ELF-1 (cell line): ENCODE measurements at places on chromosomes 11 and 22.

DNA sequence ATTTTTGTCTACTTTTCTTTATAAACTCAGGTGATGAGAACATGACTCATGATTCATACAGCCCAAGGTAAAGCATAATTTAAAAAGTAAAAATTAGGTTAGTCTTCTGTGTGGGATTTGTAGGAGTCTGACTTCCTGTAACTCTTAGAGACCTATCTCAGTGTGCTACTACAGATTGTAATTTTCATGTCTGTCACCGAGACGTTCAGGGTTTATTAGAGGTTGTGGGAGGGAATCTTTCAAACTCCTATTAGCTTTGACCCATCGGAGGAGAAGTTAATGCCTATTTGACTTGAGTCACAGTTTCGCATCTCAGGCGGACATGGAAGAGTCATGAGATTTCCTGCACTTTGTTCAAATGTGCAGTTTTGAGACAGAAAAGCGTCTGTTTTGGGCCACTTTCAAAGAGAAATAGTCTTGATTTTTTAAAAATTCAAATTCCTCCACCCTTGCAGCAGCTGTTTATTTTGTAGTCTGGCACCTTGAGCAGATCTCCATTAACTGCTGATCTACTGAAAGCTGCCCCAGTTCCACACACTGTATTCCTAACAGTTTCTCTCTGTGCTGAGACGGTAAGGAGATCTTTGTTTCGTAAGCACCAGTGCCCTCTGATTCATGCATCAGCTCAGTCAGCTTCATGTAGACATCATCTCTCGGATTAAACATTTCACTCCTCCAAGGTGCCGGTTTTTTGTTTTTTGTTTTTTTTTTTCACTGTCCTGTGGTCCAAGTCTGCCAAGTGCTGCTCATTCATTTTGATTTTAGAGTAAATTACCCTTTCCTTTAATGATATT is 24.3 kb downstream of the ALKBH3 start:
- no peak for DNase-seq

DNA sequence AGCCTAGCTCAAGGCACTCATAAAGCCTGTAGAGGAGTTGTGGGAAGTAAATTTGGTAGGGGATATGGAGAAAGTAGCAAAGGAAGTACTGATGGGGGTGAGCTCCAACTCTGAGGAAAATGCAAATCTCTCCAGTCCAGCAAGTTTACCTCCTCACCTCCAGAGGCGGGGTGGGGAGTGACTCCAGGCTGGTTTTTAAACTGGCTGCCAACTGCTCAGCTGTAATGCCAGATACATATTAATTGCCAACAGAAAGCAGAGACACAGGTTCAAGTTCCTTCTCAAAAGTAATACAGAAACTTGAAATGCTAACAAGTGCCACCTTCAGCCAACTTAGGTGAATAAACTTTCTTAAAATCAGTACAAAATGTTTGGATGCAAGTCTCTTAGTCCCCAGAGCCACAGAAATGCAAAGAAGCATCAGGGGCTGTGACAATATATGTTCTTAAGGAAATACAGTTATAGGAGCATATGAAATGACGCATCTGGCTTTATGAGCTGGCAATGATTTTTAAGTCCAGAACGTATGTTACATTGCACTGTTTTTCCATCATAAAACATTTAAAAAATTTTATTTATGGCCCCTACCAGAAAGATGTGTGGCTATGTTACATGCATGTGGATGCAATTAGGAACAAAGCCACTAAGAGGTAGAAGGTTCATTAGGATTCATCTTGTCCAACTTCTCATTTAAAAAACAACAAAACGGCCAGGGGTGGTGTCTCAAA is 436.4 kb upstream of the CCDC90B start:
- no peak for DNase-seq

- peak; percentile 83 for DNase-seq
Measured at GRCh38 chr11:57345555-57346211, 7.5 kb downstream of the P2RX3 start.

- DNase-seq = peak; percentile 99
Measured at GRCh38 chr11:62909107-62909894, 11.9 kb downstream of the CHRM1 start.

DNA sequence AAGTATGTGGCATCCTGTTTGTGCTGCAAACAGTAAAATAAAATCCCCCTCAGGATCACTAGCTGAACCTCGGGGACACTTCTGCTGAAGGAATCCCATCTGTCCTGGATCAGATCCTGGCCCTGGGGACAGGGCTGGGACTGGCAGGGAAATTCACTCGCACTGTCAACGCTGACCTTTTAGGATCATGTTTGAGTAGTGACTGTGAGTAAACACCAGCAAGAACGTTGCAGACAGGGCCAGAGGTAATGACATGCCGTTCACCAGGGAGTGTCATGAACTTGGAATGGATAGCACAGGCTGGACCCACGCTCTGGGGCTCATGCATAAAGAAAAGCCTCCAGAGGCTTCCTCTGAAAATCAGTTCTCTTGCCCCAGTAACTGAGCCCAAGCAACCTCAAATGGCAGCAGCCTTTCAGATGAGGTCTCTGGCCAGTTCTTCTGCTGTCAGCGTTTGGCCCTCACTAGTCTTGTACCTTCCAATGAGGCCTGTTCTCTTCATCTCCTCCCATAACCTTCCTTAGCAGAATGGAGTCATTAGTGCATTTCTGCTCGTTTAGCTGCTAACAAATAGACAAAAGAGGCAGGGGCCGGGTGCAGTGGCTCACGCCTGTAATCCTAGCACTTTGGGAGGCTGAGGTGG is 51.0 kb upstream of the BARX2 start:
- no peak for DNase-seq

DNA sequence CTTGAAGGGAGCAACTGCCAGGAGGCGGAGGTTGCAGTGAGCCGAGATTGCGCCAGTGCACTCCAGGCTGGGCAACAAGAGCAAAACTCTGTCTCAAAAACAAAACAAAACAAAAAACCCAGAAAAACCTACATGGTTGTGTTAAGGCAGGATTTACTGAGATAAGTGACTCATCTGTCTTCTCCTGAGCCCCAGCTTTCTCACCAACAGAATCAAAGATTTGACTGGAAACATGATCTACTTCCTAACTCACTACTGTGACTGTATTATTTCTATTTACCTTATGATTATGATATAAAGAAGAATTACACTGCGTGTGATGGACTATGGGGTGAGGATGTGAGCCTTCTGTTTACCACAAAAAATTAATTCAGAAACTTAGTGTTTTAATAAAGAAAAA is 21.8 kb downstream of the FAM118B start:
- DNase-seq = no peak

- DNase-seq = no peak
Measured at GRCh38 chr11:28675183-28675582, 567.0 kb downstream of the METTL15 start.

GRCh38 chr11:121523581-121524232 is 70.9 kb upstream of the SORL1-AS1 start:
- DNase-seq = no peak

DNA sequence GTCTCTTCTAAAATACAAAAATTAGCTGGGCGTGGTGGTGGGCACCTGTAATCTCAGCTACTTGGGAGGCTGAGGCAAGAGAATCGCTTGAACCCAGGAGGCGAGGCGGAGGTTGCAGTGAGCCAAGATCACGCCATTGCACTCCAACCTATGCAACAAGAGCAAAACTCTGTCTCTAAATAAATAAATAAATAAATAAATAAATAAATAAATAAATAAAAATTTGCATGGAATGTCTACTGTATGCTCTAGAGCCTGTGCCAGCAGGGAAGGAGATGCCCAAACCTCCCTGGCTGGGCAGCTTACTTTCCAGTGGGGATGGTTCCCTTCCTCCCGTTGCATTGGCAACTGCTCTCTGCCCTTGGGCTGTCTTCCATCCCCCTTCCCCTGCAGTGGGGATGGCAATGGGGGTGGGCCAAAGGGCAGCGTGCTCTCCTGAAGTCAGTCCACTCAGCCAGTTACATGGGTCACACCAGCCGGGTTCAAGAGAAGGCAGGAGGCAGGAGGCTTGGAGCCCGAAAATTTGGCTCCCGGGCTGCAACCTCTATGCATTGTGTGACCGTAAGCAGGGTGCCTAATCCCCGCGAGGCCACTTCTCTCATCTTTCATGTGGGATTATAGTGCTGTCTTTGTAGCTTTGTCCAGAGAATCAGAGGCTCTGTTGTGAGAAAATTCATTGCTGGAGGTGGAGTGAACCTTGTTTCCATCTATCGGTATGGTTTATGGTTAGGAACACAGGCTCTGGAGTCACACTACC is 1.4 kb upstream of the LRRC10B start:
- DNase-seq = no peak

- DNase-seq = no peak
Measured at GRCh38 chr22:33565580-33565995, 354.7 kb downstream of the LARGE1 start.

DNA sequence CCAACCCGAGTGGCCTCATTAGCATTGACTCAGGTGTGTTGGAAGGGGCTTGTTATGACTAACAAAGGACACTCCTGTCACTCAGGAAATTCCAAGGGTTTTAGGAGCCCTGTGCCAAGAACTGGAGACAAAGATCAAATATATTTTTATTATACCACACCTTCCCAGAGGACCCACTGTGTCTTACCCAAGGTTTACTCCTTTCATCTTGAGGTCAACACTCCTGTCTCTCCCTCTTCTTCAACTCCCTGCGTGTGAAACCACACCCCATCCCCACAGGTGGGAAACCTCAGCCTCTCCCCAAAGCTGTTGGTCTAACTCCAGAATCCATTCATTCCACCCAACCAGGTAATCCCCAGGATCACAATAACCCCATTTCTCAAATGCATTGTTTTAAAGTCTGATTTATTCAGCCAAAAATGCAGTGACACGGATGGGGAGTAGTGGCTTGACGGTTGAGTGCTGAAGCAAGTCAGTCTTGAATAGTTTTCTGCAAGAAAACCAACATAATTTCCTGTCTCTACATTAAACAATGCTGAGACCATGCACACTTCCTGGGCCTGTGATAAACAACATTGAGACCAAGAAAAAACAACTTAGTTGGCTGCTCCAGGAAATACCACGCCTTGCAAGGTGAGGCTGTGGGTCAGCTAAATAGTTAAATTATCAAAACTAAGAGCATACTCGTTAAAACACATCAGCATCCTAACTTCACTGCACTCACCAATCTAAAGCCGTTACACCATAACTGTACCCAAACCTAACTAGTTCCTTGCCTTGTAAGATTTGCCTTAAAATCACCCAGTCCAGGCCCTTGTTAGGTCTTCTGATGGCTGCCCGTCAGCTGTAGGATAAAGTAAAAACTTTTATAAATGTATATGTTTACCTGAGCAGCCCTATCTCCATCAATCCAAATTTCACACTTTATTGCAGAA is 38.5 kb upstream of the SPON1 start:
- no peak for DNase-seq

DNA sequence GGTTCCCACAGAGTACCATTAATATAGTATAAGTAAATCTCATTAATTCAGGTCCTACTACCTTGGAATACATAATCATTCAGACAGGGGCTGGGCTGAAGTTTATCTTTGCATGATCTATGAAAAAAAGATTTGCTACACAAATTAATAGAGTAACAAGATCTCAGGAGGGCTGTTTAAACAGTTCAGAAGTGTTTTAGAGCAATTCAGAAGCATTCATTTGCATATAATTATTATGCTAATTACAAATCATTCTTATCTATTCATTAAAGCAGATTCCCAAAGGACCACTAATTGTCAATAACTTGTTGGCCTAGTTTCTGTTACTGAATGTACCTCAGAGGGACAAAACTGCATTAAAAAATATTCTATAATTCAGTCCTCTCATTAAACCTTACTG is 40.5 kb downstream of the PITPNB start:
- no peak for DNase-seq

GRCh38 chr11:69512790-69513189 is 31.3 kb downstream of the LINC01488 start:
- no peak for DNase-seq

DNA sequence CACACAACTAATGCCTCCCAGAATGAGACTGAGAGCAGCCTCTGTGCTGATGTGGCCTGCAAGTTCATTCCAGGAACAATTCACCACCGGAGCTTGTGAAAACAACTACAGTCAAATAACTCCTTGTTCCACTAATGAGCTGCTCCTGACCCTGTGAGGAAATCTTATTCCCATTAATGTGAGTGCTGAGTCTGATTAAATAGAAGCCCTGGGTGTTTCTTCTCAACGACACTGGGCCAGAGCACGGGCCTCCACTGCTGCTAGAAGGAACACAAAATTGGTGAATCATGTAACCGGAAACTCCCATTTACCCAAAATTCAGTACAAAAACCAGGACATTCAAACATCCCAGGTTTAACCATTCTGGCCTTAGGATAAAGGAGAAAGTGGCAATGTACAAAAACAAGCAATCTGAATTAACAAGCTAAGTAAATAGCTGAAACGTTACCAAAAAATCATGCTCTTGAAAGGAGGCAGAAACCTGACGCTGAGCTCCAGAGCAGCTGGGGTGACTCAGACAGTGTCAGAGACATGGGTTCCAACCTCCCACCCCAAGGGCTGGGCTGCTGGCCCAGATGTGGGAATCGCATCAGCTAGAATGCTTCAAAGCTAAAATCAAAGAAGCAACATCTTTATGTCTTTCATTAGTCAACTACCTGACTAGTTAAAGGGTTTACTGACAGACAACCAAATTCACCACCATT is 26.7 kb downstream of the SERGEF start:
- no peak for DNase-seq

DNA sequence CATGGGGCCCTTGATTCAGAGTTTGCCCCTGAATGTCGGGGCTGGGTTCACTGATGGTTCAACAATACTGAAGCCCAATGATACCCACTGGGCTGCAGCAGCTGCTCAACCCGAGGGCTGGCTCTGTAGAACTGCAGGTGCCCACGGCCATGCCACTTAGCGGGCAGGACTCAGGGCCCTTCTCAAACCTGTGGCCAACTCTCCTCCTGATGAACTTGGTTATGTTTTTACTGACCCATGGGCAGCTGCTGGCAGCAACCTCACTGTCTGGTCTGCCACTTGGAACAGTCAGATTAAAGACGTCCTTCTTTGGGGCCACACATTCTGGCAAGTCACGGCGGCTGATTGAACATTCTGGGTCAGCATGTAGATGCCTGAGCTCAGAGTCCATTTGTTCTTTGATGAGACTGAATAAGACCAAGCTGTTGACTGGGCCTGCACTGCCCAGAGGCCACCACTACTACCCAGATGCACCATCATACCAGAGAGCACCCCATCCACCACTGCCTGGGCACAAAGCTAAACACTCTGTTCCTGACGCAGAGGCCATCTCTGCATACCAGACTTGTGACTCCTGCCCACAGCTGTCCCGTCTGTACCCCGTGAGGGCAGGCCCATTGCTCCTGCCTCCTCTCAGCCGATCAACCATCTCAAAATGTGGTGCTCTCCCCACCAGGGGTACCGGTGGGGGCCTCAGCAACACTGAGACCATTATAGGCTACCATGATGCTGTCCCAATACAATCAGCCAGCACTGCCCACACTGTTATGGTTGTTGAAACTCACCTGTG is 67.8 kb downstream of the SHANK2 start:
- DNase-seq = no peak
